ENCODE measurements at places on chromosomes 13 and 19.

DNA sequence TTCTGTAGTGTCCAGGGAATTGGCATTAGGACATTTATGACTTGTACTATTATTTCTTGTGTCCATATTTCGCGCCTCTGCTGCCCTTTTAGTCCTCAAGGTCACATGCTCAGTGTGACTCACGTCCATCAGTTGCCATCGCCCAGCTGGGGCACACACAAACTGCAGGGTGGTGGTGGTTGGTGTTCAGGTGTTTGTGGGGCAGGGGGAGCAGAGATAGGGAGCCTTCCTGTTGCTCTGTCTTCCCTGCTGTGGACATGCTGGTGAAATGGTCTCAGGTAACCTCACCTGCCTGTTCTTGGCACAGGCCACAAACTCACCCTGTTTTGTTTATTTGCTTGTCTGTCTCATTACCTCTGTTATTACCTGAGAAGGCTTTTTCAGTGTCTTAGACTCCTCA lies 22.4 kb downstream of the PRR12 start:
- H3K36me3 ChIP-seq = peaks cover 53% of the 10 kb centered on the region
- no peaks in the 10 kb centered on the region for H3K27me3 ChIP-seq
- H3K4me3 ChIP-seq = no peak overlapping the region
- no peak overlapping the region for H3K27ac ChIP-seq
- no peak for DNase-seq
- H3K4me1 ChIP-seq = peaks cover 9% of the 10 kb centered on the region

- H3K27ac ChIP-seq = peak overlapping the region; percentile 9
- no peaks in the 10 kb centered on the region for H3K27me3 ChIP-seq
- DNase-seq = peak; percentile 80
- peaks cover 65% of the 10 kb centered on the region for H3K4me1 ChIP-seq
- peaks cover 31% of the 10 kb centered on the region for H3K36me3 ChIP-seq
- no peak overlapping the region for H3K4me3 ChIP-seq
Measured at GRCh38 chr13:99281811-99282263, 23.7 kb upstream of the GPR18 start.

DNA sequence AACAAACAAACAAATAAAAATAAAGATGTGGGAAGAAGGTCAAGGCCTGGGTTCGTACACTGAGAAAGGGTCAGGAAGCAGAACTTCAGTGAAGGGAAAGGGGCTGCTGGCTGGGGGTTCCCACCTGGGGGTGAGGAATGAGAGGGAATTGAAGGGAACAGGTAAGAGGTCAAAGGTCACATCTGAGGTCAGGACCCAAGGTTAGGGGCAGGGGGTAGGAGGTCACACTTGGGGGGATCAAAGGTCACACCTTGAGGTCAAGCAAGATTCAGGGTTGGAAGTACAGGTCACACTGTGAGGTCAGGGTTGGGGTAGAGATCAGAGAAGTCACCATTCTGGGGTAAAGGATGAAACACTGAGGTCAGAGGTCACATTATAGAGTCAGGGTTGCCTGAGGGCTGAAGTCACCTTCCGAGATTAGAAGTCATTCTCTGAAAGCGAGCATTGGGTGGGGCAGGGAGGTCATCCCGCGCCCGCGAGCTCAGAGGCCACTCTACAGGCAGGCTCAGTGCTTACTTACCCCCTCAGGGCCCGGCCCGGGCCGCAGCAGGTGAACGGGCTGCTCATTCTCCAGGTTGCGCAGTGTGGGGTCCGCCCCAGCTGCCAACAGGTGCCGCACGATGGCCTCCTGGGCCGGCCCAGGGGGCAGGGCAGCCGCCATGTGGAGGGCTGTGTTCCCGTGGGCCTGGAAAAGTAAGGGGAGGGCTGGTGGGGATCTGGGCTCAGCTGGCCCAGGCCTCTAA lies 10.8 kb downstream of the NFKBID start:
- H3K27me3 ChIP-seq = no peaks in the 10 kb centered on the region
- no peak overlapping the region for H3K4me3 ChIP-seq
- peaks cover 70% of the 10 kb centered on the region for H3K36me3 ChIP-seq
- DNase-seq = no peak

DNA sequence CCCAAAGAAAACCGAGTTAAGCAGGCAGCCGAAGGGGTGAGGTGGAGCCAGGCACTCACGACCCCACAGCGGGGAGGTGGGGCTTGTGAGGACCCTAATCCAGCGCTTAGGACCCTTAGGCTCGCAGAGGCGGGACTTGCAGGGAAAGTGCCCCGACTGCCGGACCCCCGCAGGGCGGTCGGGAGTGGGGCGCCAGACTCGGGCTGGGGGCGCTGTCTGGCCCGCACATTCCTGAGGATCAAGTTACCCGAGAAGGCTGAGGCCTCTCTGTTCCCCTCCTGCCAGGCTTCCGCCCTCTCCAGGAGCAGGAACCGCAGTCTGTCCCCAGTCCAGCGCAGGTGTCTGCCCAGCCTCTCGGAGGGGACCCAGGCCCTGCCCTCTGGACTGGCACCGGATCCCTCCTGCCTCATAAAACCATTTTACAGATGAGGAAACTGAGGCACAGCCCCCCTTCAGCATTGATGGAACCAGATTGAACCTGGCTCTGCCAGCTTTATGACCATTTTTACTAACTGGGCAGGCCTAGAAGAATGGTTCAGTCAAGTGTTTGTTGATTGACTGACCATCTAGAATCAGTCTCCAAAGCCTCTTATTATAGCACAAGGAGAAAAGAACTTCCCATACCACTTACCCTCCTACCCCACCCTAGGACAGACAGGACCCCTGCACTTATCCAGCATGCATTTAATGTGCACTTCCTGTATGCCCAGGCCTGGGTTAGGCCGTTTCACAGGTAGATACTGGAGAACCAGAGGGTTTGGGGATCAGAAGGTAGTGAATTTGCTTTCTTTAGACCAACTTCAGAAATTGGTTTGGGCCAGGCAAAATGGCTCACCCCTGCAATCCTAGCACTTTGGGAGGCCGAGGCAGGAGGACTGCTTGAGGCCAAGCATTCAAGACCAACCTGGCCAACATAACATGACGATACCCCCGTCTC lies 6.7 kb upstream of the JUND start:
- DNase-seq = peak; percentile 61
- peaks cover 60% of the 10 kb centered on the region for H3K4me1 ChIP-seq
- H3K27ac ChIP-seq = peak overlapping the region; percentile 92
- no peak overlapping the region for H3K4me3 ChIP-seq
- H3K36me3 ChIP-seq = peaks cover 5% of the 10 kb centered on the region

- peaks cover 14% of the 10 kb centered on the region for H3K27me3 ChIP-seq
- H3K4me3 ChIP-seq = peak overlapping the region; percentile 51
- peak; percentile 75 for DNase-seq
- no peaks in the 10 kb centered on the region for H3K36me3 ChIP-seq
- peaks cover 14% of the 10 kb centered on the region for H3K4me1 ChIP-seq
Measured at GRCh38 chr13:21075379-21076249, 14.2 kb upstream of the LATS2 start.

DNA sequence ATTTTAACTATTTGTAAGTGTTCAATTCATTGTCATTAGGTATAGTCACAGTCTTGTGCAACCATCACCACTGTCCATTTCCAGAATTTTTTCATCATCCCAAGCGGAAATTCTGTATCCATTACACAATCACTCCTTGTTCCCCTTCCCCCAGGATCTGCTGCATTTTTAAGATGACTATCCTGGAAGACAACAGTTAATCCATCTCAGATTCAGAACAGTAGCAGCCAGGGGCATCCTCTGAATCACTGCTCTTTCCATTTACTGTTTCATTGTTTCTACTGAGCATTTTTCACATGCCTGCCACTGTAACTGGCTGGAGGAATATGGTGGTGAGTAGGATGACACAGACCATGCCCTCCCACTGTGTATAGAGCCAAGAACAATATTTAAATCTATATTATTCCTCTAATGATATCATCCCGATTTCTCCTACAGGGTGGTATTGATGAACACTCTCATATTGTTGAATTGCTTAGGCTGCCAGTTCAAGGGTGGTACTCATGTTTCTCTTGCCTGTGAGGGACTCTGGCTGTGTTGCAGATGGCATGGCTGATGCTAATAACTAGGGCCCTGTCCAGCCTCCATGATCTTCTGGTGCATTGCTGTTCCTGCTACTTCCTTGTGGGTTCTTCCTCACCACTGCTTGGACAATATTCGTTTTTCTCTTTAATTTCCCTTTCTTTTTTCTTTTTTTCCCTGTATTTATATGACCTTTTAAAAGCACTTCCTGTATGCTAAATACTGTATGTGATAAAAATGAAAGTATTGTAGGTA lies 59.0 kb downstream of the WDFY2 start:
- no peak overlapping the region for H3K27ac ChIP-seq
- H3K4me3 ChIP-seq = no peak overlapping the region
- no peaks in the 10 kb centered on the region for H3K36me3 ChIP-seq
- H3K27me3 ChIP-seq = no peaks in the 10 kb centered on the region

- H3K27ac ChIP-seq = no peak overlapping the region
- H3K4me3 ChIP-seq = no peak overlapping the region
- H3K36me3 ChIP-seq = no peaks in the 10 kb centered on the region
- H3K4me1 ChIP-seq = no peaks in the 10 kb centered on the region
Measured at GRCh38 chr13:46953331-46953730, 56.5 kb upstream of the HTR2A start.

- H3K36me3 ChIP-seq = no peaks in the 10 kb centered on the region
- H3K4me3 ChIP-seq = no peak overlapping the region
- no peak overlapping the region for H3K27ac ChIP-seq
- H3K4me1 ChIP-seq = peaks cover 4% of the 10 kb centered on the region
- DNase-seq = no peak
Measured at GRCh38 chr13:26486550-26486949, 70.9 kb upstream of the WASF3 start.

DNA sequence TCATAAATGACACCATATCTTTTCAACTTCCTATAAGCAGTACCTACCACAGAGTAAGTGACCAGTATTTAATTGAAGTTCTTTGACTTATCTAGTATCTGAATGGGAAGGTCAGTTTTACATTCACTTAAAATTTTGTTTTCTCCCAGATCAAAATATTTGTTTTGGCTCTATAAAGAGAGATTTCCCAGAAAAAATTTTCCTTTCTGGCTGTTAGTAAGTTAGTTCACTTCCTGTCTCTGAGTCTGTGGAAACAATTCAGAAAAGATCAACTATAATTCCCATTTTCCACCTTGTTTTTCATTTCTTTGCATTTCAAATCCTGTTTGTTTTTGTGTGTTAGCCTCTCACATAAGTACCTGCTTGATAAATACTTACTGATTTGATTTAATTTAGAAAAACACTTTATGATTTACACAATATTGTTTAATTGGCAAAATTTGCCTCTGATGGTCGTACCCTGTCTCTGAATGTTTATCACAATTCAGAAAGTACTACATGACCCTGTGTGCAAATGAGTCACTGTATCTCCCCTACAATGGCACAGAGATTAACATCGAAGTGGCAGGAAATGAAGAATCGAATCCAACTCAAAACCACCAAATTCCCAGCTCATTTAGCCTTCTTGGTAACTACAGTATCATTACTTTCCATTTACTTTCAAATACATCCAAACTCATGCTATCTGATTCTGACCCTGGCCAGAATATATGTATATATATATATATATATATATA lies 15.4 kb upstream of the MED4 start:
- H3K4me1 ChIP-seq = peaks cover 5% of the 10 kb centered on the region
- no peak overlapping the region for H3K27ac ChIP-seq
- H3K36me3 ChIP-seq = no peaks in the 10 kb centered on the region
- DNase-seq = no peak
- no peak overlapping the region for H3K4me3 ChIP-seq
- peaks cover 22% of the 10 kb centered on the region for H3K27me3 ChIP-seq

GRCh38 chr13:48142436-48142835 lies 47.5 kb upstream of the MED4 start:
- H3K4me1 ChIP-seq = peaks cover 7% of the 10 kb centered on the region
- no peak overlapping the region for H3K27ac ChIP-seq
- no peak overlapping the region for H3K4me3 ChIP-seq
- no peaks in the 10 kb centered on the region for H3K27me3 ChIP-seq
- DNase-seq = no peak

- H3K4me1 ChIP-seq = no peaks in the 10 kb centered on the region
- no peak overlapping the region for H3K27ac ChIP-seq
- no peak overlapping the region for H3K4me3 ChIP-seq
Measured at GRCh38 chr13:81104035-81104715, 763.2 kb upstream of the SPRY2 start.

DNA sequence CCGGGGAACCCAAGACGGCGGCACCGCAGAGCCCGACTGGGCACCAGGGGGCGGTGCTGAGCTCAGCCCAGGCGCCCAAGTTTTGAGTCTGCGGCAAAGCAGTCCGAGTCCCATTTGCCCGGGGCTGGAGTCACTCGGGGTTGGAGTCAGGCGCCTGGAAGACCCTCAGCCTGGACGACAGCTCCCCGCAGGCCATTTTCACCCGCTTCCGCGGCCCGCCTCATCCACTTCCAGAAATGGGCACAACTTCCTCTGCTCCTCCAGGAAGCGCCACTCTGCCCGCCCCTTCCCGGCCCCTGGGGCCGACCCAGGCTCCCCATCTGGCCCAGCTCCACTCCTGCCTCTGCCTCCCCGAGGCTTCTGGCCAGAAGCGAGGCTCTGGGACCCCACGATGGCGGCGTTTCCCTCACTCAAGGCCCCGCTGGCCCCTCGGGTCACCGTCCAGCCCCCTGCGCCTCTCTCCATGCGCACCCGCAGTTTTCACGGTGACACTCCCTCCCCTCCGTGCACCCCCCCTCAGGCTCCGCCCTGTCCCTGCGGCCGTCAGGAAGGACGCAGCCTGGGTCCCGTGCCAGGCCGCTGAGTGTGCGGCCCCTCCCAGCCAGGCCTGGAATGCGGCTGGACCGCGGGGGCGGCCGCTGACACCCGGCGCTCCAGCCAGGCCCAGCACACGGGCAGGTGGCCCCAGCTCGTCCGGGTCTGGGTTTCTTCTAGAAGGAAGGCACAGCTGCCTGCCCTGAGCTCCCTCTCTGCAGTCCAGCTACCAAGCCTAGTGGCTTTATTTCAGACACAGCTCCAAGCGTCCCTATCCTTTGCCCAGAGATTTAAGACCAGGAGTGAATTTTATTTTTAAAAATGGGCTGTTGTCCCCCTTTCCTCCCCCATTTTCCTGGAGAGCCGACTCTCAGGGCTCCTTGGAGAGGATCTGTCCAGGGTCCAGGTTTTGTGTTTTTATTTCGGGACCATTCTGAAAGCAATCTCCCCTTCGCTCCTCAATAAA lies 4.7 kb downstream of the SERTAD1 start:
- H3K36me3 ChIP-seq = peaks cover 17% of the 10 kb centered on the region
- peaks cover 46% of the 10 kb centered on the region for H3K4me1 ChIP-seq
- peak overlapping the region; percentile 88 for H3K27ac ChIP-seq
- peak overlapping the region; percentile 83 for H3K4me3 ChIP-seq
- peaks cover 2% of the 10 kb centered on the region for H3K27me3 ChIP-seq

- H3K27ac ChIP-seq = peak overlapping the region; percentile 77
- peak; percentile 89 for DNase-seq
- H3K36me3 ChIP-seq = peaks cover 32% of the 10 kb centered on the region
- peak overlapping the region; percentile 87 for H3K4me3 ChIP-seq
- H3K4me1 ChIP-seq = peaks cover 48% of the 10 kb centered on the region
- H3K27me3 ChIP-seq = peaks cover 19% of the 10 kb centered on the region
Measured at GRCh38 chr19:16327911-16328823, 3.5 kb downstream of the KLF2 start.

- peaks cover 1% of the 10 kb centered on the region for H3K36me3 ChIP-seq
- H3K4me1 ChIP-seq = no peaks in the 10 kb centered on the region
- no peaks in the 10 kb centered on the region for H3K27me3 ChIP-seq
- no peak overlapping the region for H3K27ac ChIP-seq
- no peak for DNase-seq
Measured at GRCh38 chr13:33863188-33863789, 45.3 kb downstream of the RFC3 start.

- no peak overlapping the region for H3K27ac ChIP-seq
- no peaks in the 10 kb centered on the region for H3K27me3 ChIP-seq
- no peak for DNase-seq
- H3K4me3 ChIP-seq = no peak overlapping the region
- H3K4me1 ChIP-seq = no peaks in the 10 kb centered on the region
- no peaks in the 10 kb centered on the region for H3K36me3 ChIP-seq
Measured at GRCh38 chr13:71474936-71475335, 392.1 kb downstream of the DACH1 start.
